IPS-NIHi11 (cell line): ENCODE measurements at places on chromosomes 16 and 17.
A peak's percentile ranks its signal among the peaks of the same experiment; 100 is the strongest.

DNA sequence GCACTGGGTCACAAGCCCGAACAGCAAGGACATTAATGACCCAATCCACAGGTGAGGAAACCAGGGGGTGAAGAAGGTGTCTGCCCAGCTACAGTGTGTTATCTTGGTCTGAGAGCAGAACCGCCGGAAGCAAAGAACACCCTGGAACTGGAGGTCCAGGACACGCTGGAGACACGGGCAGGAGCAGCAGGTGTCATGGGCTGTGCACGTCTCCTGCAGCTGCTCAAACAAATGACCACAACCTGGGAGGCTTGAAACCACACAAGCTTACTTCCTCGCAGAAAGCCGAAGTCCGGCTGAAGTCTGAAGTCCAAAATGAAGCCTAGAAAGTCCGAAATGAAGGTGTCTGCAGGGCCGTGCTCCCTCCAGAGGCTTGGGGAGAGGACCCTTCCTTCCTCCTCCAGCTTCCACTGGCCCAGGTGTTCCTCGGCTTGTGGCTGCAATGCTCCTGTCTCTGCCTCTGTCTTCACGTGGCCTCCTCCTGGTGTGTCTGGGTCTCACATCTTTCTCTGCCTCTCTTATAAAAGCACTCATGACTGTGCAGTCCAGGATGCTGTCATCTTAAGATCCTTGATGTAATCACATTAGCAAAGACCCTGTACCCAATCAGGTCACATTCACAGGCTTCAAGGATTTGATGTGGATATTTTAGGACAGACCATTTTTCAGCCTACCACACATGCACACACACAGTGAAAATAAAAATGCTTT lies 351.2 kb downstream of the C16orf95 start:
- no peak for DNase-seq

GRCh38 chr16:26963109-26963508 lies 103.6 kb upstream of the C16orf82 start:
- DNase-seq = peak; percentile 82

DNA sequence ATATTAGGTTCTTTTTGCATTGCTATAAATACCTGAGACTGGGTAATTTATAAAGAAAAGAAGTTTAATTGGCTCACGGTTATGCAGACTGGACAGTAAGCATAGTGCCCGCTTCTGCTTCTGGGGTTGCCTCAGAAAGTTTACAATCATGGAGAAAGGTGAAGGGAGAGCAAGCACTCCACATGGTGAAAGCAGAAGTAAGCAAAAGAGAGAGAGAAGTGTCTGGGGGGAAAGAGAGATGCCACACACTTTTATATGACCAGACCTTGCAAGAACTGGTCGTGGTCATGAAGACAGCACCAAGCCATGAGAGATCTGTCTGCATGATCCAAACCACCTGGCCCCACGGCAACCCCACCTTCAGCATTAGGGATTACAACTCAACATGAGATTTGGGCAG lies 45.4 kb downstream of the KCNJ16 start:
- no peak for DNase-seq

GRCh38 chr17:8994319-8994718 lies 27.0 kb upstream of the NTN1 start:
- peak; percentile 62 for DNase-seq

- peak; percentile 24 for DNase-seq
Measured at GRCh38 chr16:27169511-27170071, 33.7 kb upstream of the KDM8 start.

GRCh38 chr16:70612931-70613330 lies 33.4 kb upstream of the IL34 start:
- DNase-seq = no peak

GRCh38 chr16:84212154-84212553 lies 21.2 kb downstream of the ADAD2 start:
- no peak for DNase-seq

DNA sequence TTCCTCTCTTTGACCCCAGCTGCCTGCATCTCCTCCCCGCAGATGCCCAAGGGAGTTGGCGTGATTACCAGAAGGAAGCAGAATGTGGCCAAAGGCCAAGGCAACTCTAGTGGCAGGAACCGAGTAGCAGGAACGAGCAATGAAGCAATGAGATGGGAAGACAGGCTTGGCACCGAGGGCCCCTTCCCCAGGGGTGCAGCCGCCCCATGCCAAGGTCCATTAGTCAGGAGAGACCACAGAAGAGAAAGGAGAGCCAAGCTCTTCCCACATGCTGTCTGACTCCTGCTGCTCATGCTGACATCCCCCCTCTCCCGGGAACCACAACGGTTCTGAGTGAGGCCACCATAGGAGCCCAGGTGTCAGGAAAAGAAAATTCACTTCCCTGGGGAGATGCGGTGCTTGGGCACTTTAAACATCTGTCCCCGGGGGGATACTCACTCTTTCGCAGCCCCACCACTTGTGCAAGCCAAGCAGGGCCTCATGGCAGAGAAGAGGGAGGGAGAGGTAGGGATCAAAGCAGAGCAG lies 67.4 kb downstream of the MYO18A start:
- DNase-seq = no peak

- DNase-seq = no peak
Measured at GRCh38 chr16:78376452-78376851, 277.0 kb downstream of the WWOX start.

GRCh38 chr17:58308173-58308984 lies 20.2 kb downstream of the TSPOAP1 start:
- peak; percentile 89 for DNase-seq

DNA sequence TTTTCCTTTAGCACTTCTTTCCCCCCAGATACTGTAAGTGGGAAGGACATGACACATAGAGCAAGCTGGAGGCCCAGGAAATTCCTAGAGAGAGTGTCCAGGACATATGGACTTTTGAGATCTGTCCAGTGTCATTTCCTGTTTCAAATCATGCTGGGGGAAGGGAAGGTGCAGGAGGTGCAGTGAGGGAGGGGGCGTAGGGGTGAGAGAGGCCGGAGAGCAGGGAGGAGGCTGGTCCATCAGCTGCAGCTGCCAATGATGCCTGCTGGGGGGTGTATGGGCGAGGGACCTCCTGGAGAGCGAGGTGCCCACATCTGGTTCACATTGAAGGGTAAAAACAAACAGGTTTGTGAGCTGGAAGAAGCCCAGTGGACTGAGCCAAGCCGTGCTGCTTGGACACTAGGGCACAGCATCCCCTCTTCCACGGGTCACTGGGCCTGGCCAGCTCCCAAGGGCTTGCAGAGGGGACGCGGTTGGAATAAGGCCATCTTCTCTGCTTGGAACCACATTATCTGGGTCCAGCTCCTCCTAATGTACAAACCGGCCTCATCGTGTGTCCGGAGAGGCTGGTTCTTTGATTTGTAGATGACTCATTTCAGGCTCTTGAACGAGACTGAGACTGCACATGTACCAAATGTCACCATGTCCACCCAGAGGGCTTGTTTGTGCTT lies 70.4 kb upstream of the SMURF2 start:
- DNase-seq = no peak

GRCh38 chr17:27236717-27237315 lies 57.1 kb upstream of the WSB1 start:
- peak; percentile 64 for DNase-seq

GRCh38 chr16:22207715-22208360 lies 1.8 kb downstream of the EEF2K start:
- no peak for DNase-seq

DNA sequence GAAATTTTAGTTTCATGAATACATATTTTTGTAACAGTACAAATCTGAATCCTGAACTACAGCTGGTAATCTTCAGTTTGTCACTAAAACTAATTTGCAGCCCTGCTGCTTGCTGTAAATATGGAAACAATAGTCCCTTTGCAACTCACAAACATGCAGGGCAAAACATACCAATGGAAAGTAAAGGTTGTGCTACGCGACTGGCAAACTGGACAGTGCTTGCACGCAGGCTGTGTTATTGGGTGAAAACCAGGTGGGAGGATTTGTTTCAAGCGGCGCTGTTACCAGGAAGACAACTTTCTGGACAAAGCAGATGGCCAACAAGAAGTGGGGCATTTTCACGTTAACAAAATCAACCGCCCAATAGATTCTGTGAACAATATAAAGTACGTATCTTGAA lies 93.5 kb downstream of the CDYL2 start:
- DNase-seq = no peak

DNA sequence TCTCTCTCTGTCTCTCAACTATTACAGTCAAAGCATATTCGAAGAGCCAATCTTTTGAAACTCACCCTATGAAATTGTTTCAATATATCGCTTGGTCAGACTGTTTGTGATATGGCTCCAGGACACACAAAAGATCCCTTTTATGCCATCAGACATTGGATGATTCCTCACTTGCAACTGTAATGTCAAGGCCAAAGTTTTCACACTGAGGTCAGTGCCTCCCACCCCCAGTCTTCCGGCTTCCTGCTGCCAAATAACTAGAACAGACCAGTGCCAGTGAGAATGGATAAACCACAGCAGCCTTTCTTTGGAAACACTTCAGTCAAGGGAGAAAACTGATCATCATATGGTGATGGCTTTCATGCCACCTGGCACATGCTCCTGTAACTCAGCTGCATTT lies 321.9 kb upstream of the ZFHX3 start:
- no peak for DNase-seq

DNA sequence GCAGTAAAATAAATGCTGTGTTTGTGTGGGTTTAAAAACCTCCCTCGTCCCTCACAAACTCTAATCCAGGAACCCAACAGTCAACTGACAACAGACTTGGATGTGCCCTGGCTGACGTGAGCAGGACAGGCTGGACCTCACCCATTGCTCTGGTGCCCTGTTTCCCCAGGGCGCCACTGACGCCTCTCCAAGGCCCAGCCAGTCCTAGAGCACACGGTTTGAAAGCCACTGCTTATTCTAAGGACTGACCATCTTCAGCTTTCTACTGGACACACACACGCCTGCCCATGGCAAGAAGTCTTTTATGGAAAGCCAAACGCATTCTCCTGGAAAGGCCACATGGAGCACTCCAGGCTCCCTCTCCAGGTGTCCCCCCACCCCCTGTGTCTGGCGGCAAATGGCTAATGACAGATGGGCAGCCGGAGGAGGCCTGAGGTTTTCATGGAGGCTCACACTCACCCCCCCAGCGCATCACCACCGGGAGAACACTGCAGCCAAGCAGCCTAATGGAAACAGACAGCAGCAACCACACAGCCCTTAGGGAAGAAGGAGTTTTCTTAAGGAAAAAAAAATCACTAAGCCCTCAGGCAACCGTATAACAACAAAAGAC lies 319.2 kb downstream of the SOX9 start:
- no peak for DNase-seq

- peak; percentile 49 for DNase-seq
Measured at GRCh38 chr17:58121925-58122324, 26.3 kb upstream of the OR4D1 start.

GRCh38 chr17:9002227-9002605 lies 19.1 kb upstream of the NTN1 start:
- no peak for DNase-seq

DNA sequence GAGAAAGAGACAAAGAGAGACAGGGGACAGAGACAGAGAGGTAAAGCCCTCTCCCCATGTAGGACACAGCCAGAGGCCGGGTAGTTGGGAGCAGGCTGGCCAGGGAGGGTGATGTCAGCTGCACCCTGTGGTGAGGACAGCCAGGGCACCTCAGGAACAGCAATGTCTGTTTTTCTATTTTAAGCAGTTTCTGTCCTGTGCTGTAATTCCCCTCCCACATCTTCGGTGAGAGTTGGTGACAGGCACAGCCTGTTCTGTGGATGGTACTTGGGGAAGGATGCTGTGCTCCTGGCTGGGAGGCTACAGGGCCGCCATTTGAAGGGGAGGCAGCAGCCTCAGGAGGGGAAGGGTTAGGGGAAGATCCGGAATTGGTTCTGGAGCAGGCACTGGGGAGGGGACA lies 163.5 kb downstream of the SDK2 start:
- DNase-seq = no peak

GRCh38 chr16:46843898-46844642 lies 13.1 kb upstream of the C16orf87 start:
- no peak for DNase-seq

DNA sequence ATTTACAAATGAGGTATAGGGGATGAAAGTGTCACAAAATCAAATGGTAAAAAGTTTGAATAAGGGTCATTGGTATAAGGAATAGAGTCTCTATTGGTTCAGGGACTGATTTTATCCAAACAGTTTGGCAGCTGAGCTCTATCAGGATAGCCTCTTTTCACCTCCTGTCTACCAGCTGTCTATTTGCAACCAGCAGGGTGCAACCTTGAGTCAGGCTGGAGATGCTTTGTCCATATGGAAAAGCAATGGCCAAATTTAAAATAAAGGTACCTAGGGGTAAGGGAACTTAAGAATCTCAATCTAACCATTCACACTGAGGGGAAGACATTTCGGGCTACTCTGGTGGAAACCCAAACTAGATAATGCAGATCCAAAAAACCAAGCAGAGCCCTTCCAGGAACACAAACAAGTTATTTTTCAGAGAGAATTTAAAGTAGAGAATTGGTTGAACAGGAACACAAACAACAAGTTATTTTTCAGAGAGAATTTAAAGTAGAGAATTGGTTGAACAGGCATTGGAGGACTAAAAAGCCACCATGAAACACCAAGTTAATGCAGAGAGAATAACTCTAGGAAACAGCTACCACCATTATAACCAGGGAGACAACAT lies 12.6 kb upstream of the CA10 start:
- peak; percentile 42 for DNase-seq

DNA sequence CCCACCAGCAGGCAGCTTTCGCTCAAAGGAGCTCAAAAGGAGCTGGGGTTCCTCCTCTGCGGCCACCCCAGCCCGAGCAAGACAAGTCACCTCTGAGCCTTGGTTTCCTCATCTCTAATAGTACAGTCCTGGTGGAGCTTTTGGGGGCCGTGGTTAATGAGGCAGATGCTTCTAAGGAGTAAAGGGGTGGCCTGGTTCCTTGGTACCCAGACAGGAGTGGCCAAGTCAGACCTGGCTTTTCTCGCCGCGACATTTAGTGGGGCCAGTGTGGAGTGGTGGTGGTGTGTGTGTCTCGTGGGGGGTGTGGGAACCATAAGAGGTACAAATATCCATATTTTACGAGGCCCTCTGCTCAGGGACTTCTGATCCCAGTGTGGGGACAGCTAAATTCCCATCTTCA lies 6.7 kb downstream of the FOXF1 start:
- no peak for DNase-seq

DNA sequence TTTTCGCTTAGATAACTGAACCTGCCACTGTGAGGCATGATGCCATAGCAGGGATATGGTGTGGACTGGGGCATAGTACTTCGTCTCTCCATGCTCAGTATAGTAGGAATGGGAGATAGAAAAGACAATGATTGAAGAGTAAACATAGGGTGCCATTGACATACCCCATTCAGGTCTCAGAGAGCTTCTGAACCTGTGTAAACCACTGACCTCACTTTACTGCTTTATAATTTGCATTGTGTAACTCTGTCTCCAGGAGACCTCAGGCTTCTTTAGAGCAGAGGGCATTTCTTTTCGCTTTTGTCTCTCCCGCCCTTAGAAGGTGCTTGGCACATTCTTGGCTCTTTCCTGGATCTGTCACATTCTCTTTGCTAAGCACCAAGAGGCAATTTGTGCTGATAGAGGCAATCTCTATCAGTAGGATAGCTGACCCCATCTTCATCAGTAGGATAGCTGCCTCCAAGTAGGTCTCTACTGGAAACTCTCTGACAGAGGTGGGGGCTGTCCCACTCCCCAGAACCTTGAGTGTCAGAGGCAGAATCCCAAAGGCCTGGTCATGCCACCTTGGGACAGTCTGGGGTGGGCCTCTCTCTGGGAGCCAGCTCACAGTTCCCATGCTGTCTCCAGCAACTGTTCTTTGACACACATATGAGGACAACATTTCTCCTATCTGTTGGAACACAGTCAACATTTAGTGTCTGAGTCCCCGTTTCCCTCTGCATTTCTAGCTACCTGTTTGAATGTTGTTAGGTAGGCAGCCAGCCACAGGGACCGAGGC lies 181.9 kb downstream of the UTP18 start:
- DNase-seq = no peak
